ENCODE measurements at places on chromosomes 12 and 14. TPM values are rescaled to one million over a fixed set of nuclear protein-coding genes. Genes with fewer than 3 reads are reported as not detected.

Gene HSPB8
- total RNA-seq = 172 TPM

Gene OVCH1
- total RNA-seq = 3.0 TPM

Gene SCNN1A
- 16.4 TPM for total RNA-seq

Gene GNPNAT1
- total RNA-seq = 78.2 TPM

Gene SLC8A3
- 0.49 TPM for total RNA-seq

Gene CDCA3
- total RNA-seq = 1.9 TPM

Gene CLEC1B
- total RNA-seq = not detected

GRCh38 chr12:52524898-52525591, 4.9 kb upstream of the KRT5 start:
- no peaks in the 10 kb centered on the region for H3K27me3 ChIP-seq
- no peak overlapping the region for H3K4me3 ChIP-seq
- H3K36me3 ChIP-seq = no peaks in the 10 kb centered on the region
- no peak for DNase-seq

- H3K27me3 ChIP-seq = no peaks in the 10 kb centered on the region
- H3K4me3 ChIP-seq = no peak overlapping the region
- no peaks in the 10 kb centered on the region for H3K4me1 ChIP-seq
- no peak for DNase-seq
- no peak overlapping the region for H3K27ac ChIP-seq
Measured at GRCh38 chr14:44846232-44846824, 115.4 kb downstream of the KLHL28 start.

DNA sequence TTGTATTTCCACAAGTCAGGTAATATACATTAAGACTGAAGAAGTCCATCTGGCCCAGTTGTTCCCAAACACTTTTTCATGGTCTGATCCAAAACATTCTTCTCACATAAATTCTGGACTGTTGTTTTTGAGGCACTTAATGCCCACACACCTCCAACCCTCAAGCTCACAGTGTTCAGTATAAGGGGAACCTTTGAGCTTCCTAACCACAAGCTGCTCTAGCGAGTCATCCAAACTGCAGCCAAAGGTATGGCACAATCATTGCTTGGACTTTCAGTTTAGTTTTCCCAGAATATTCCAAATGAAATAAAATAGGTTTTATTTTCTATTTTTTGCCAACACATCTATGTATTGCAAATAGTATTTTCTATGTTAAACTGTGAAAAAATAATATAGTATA, 103.0 kb downstream of the PUS7L start:
- H3K36me3 ChIP-seq = no peaks in the 10 kb centered on the region
- DNase-seq = no peak
- H3K4me1 ChIP-seq = no peaks in the 10 kb centered on the region
- no peak overlapping the region for H3K4me3 ChIP-seq
- no peaks in the 10 kb centered on the region for H3K27me3 ChIP-seq
- no peak overlapping the region for H3K27ac ChIP-seq

DNA sequence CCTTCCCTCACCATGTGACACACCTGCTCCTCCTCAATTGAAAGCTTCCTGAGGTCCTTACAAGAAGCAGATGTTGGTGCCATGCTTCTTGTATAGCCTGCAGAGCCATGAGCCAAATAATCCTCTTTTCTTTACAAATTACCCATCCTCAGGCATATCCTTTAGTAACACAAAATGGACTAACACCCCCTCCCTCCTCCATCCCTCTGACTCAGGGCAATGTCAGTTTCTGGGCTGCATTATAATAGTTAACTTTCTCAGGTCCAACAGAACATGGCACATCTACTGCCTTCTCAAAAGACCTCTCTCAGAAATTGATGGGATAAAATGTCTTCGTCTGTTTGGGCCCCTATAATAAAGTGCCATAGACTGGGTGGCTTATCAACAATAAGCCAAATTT, 287.0 kb downstream of the DPF3 start:
- no peaks in the 10 kb centered on the region for H3K36me3 ChIP-seq
- DNase-seq = no peak
- H3K4me1 ChIP-seq = no peaks in the 10 kb centered on the region

GRCh38 chr14:64970776-64971477, 1.2 kb downstream of the RAB15 start:
- H3K27ac ChIP-seq = no peak overlapping the region
- no peaks in the 10 kb centered on the region for H3K36me3 ChIP-seq
- peak overlapping the region; percentile 90 for H3K4me3 ChIP-seq
- no peak for DNase-seq
- H3K4me1 ChIP-seq = peaks cover 17% of the 10 kb centered on the region

DNA sequence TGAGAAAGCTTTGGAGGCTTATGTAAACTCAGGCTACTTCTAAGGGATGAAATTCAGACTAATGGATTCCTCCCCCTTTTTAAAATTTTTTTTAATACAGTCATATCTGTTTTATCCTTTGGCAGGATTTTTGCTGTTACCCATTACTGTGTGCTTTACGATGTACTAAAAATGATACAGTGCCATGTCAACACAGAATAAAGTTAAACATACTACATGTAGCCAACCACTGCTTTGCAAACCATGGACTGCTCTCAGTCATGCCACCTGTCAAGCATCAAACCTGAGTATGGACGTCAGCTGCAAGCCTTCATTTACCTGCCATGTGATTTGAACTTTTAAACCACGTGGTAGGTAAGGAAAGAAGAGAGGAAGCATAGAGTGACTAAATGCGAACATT, 325.8 kb downstream of the FUT8 start:
- no peaks in the 10 kb centered on the region for H3K27me3 ChIP-seq
- no peak overlapping the region for H3K4me3 ChIP-seq
- no peak for DNase-seq
- H3K27ac ChIP-seq = no peak overlapping the region

DNA sequence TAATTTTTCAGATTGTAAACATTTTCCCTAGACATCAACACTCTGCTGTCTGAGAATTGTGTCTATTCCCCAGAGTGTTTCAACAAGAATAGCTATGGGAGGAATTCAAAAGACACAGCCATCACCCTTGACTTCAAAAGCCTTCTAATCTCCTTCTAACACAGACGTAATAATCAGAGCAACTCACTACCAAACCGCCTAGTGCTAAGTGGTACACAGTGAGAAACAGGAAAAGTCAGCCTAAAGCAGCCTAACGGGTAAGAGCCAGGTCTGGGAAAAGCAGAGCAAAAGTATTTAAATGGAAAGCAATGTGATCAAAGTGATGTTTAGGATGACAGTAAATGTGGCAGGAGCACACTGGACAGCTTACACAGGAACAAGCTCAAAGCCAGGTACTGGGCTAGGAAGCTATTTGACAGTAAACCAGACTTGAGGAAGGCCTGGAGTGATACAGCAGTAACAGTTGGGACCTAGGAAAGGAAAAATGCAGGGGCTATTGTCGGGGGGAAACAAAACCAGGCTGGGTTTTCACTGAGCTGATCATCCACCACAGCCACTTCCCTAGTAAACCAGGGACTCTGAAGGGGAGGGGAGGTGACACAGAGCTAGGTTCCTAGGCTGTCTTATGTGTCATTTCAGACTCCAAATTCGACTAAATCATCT, 29.4 kb downstream of the CORO1C start:
- H3K4me1 ChIP-seq = peaks cover 68% of the 10 kb centered on the region
- peak overlapping the region; percentile 78 for H3K27ac ChIP-seq
- peak overlapping the region; percentile 52 for H3K4me3 ChIP-seq
- no peaks in the 10 kb centered on the region for H3K36me3 ChIP-seq
- H3K27me3 ChIP-seq = no peaks in the 10 kb centered on the region

DNA sequence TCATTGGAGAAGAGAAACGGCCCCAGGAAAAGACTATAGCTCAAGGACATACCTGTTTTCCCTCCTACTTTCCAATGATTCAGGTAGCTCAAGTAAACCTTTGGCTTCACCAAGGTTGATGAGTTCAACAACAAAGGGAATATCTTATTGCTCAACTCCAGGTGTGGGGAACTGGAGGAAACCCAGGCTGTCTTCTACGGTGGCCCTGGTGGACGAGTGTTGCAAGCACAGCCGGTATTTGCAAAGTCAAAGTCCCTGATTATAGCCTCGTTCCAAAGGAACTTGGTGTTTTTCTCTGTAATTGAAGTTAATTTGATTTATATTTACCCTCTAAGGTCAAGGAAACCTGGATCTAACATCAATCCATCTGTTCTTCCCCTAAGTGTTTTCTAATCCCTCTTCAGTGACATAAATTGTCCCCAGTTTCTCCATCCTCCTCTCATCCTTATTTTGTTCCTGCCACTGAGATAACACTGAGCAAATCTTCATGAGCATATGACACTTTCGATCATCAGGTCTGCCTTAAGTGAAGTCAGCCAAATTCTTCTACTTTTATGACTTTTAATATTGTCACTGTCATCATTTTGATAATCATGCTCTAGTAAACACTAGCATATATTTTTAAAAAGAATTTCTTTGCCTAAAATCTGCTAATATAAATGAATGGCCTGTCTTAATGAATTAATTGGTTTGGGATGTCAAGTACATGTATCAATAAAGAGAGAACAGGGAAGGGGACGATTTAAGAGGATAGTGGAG, 174.6 kb upstream of the TBX3 start:
- no peaks in the 10 kb centered on the region for H3K27me3 ChIP-seq
- no peak overlapping the region for H3K27ac ChIP-seq
- H3K4me1 ChIP-seq = no peaks in the 10 kb centered on the region
- no peaks in the 10 kb centered on the region for H3K36me3 ChIP-seq
- H3K4me3 ChIP-seq = no peak overlapping the region
- no peak for DNase-seq

DNA sequence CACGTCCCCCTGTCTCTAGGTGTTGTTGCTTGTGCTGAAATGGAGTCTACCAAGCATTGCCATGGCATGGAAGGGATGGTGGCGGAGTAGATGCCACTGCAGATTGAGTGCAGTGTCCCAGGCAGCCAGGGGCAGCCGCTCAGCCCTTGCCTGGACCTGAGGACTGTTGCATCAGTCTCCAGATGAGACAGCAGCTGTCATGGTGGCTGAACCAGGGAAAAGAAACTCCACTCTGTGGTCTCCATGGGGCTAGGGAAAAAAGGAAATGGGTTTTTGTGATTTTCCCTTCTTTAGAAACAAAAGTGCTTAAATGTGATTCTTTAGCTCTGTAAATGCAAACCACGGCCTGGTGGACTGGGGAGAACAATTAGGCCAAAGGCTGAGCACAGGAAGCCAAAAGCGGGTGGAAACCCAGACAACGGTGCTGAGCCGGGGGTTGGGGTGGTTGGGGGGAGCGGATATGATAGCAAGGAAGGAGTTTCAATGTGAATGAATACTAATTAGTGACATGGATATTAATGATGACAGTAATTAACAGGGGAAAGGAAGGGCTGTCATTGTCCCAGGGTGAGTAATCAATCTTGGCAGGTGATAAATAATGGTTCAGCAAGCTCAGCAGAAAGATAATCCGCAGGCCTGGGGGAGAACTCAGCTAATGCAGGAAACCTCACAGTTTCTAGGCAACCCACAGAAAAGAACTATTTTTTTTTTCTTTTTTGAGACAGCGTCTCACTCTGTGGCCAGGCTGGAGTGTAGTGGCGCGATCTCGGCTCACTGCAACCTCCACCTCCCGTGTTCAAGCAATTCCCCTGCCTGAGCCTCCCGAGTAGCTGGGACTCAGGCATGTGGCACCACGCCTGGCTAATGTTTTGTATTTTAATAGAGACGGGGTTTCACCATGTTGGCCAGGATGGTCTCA, 442.6 kb downstream of the DPF3 start:
- H3K27ac ChIP-seq = no peak overlapping the region
- H3K36me3 ChIP-seq = no peaks in the 10 kb centered on the region
- no peaks in the 10 kb centered on the region for H3K4me1 ChIP-seq
- no peak for DNase-seq

GRCh38 chr12:57766464-57767304, at the start of gene CYP27B1:
Gene CYP27B1 (minus strand): TSS chr12:57767078. CDS start chr12:57767041, 37 bp downstream.
- no peaks in the 10 kb centered on the region for H3K36me3 ChIP-seq
- no peaks in the 10 kb centered on the region for H3K27me3 ChIP-seq
- no peak for DNase-seq
- peaks cover 40% of the 10 kb centered on the region for H3K4me1 ChIP-seq
- peak within 1 kb of the TSS; percentile 68 for H3K4me3 ChIP-seq
- no peak within 1 kb of the TSS for H3K27ac ChIP-seq

DNA sequence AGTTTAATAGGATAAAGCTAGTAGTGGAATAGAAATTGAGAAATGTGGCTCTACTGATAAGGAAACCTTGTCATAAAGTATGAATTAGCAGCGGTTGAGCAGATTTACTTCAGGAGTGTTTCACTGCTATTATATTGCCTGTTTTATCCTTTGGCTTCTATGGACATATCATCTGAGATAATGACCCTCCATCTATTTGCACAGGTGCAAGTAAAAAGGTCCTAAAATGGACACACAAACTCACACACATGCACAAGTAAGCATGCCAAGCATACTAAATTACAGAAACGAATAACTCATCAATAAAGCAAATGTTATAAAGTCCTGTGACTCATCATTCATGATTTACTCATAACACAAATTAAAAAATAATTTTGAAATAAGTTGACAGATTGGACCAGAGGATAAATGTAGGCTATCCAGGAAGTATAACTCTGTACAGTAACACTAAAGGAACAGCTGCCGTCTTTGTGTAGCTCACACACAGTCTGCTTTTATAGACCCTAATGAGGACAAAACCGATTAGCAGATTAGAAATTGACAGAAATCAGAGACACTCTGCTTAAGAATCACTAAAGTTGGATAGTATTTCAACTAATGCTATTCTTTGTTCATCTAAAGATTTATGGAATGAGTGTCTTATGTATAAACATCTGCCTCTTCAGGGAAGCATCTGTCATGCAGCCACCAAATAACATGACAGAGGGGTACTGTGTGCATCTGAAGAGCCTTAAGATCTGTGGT, 73.9 kb downstream of the SYT1 start:
- H3K36me3 ChIP-seq = no peaks in the 10 kb centered on the region
- no peaks in the 10 kb centered on the region for H3K27me3 ChIP-seq
- no peak for DNase-seq
- H3K27ac ChIP-seq = no peak overlapping the region

DNA sequence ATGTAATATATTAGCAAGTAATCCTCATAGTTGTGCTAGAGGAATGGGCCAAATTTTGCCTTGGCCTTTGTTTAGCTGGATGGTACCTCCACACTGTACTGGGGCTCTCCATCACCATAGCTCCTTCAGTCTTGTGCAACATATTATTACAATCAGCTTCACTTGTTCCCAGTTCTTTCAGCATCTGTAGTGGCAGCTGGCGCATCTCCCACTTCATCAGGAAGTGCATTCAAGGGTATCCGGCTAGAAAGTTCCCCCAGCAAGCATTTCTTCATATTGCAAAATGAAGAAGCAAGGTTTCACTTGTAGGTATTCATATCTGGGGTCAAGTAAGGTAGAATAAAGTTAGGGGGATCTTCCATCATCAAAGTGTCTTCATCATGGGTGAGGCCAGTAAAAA, 123.7 kb downstream of the IGF1 start:
- no peak overlapping the region for H3K4me3 ChIP-seq
- no peaks in the 10 kb centered on the region for H3K4me1 ChIP-seq
- H3K36me3 ChIP-seq = no peaks in the 10 kb centered on the region
- DNase-seq = no peak

DNA sequence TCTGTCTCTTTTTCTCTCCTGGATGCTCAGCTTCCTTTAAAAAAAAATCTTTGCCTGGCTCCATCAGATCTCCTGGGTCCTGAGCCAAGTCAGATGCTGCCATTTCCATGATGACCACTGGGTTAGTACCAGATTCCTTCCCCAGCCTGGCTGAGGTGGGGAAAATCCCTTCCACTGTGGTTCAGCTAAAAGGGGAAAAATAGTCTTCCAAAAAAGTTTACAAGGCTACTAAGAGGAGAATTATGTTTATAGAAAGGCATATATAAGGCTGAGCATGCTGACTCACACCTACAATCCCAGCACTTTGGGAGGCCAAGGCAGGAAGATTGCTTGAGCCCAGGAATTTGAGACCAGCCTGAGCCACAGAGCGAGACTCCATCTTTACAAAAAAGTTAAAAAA, 28.4 kb upstream of the GAS2L3 start:
- H3K4me1 ChIP-seq = no peaks in the 10 kb centered on the region
- no peaks in the 10 kb centered on the region for H3K27me3 ChIP-seq
- no peak overlapping the region for H3K4me3 ChIP-seq
- no peak for DNase-seq
- H3K27ac ChIP-seq = no peak overlapping the region
- no peaks in the 10 kb centered on the region for H3K36me3 ChIP-seq
